CD4-positive, alpha-beta T cell treated with Interleukin-15 for 1 hour (primary cell): ENCODE measurements at places on chromosomes 12 and 14.

DNA sequence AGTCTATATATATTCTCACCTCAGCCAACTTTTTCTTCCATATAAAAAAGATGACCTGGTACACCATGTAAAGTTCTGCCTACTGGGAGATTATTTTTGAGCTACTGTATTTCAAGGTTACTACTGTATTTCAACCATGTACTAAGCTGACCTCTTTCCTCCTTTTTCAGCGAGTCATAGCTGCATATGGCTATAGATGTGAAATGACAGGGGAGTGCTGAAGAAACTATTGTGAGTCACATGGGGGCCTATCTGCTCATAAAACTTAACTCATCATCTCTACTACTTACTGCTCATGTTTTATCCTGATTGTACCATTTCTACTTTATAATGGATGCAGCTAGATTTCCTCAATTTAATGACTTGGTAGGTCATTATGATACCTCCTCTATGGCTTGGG is 571.4 kb upstream of the ATP2B1 start:
- no peak for DNase-seq

DNA sequence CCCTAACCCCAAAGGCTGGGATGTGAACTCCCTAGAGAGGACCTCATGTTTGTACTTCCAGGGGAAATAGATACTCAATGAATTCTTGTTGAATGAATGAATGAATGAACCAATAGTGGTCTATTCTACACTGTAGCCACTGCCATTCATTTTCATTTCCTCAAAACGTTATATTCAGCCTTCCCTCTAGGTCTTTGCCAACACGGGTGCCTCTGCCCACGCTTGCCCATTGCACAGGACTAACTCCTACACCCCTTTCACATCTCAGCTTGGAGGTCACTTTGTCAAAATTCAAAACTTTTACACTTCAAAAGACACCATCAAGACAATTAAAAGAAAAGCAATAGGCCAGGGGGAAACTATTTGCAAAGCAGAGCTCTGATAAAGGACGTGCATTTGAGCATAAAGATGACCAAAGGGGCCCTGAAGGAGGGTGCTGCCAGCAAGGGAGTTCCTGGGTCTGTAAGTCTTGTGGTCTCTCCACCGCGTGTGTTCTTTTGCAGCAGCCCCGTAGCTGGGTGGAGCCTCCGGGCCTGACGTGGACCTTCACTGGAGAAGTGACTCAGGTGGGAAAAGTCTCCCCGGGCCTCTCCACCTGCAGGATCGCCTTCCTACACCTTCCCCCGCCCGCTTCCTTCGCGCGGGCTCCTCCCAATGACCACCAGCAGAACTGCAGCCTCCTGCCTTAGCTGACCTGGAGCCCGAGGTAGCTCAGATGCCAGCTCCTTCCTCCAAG is 31.5 kb downstream of the TMEM63C start:
- DNase-seq = no peak

DNA sequence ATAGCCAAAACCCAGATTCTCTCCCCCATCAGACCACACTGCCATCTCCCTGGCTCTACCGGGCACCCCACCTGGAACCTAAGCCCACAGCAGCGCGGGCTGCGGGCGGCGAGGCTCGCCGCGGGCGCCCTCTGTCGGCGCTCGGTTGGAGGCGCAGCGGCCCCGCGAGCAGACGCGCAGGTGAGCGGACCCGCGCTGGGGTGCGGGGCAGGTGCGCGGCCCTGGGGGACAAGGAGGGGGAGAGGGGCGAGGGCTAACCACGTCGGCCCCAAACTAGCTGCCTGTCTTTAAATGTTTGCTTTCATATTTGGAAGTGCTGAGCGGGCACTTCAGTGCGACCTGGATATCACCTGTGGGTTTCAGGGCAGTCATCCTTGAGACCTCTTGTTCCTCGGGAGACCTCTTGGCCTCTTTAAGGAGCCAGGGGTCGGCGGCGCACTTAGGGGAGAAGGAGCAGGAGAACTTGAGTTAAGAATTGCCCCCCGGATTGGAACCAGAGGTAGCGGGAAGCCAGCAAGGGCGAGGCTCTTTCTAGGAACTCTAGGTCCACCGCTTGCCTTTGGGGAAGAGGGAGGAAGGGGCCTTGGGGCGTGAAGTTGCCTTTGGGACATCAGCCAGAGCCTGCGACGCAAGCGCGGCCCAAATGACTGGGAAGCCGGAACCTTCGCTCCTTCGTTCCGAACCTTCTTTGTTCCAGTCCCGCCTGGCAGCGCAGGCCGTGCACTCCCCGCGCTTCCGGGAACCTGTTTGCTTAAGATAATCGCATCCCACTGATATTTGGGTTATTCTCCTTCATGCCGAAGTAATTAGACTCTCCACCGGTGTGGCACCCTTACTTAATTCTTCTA is 78.7 kb downstream of the NEDD1 start:
- peak; percentile 18 for DNase-seq

DNA sequence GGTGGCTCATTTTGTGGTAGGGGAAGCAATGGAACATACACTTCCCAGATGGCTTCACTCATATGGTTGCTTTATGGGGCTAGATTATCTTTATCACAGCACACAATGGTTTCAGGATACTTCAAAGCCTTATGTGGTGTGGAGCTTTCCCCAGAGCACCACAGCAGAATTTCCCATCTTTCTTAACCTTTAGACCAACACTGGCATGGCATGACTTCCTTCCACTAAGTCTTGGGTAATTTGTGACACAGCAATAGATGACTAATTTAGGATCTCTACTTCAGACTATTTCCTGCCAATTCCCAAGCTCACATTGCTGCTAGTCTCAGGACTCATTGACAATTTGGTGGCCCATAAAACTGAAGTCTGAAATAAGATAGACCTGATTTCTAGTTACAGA is 36.9 kb upstream of the DCN start:
- no peak for DNase-seq

- no peak for DNase-seq
Observed at GRCh38 chr12:65926119-65926908, 102.0 kb downstream of the HMGA2 start.

DNA sequence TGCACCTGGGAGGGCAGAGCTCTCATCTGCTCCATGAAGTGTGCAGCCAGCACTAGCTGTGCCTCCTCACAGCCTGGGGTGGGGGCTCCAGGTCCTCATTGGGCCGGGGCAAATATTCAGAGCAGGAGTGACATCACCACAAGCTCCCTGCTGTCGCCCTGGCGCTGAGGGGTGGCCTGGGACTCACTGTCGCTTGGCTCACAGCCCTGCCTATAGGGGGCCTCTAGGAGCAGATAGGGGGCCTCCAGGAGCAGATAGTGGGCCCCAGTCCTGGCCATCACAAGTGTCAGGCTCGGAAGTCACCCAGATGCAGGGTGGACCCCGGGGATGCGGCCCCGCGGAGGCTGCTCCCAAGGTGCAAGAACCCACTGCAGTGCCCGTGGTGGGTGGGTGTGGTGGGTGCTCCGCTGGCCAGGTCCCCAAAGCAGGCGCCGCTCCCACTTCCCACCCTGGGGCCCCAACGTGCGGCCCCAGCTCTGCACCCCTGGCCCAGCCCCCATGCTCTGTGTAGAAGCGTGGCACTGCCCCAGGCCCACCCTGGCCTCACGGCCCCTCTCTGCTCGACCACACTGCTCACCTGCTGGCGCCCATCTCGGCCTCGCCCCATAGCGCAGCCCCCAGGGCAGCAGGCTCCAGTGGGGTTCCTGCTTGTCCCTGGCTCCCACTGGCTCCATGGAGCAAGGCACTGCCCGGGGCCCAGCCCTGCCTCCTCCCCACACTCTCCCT is 18.0 kb downstream of the SYNJ2BP start:
- DNase-seq = no peak

DNA sequence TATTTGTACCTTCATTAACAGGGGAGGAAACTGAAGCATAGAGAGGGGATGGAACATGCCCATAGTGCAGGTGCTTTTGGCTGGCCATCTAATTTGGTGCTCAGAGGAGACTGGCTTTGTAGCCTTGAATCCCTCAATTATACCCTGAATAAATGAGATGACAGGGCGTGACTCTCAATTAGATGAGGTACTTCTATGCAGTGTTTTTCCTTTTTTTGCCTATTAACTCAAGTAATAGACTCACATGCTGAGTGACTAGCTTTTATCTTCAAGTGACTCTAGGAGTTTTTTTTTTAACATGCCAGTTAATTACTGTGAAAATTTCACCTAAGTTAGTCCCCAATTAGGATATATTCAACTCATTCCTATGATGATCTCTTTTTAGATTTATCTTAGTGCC is 243.7 kb downstream of the DACT1 start:
- DNase-seq = no peak

- no peak for DNase-seq
Observed at GRCh38 chr12:15928346-15928745, 17.2 kb downstream of the DERA start.

GRCh38 chr14:74948228-74949175 is 6.9 kb downstream of the PGF start:
- DNase-seq = no peak

GRCh38 chr14:75723716-75724115 is 62.7 kb downstream of the TTLL5 start:
- no peak for DNase-seq

DNA sequence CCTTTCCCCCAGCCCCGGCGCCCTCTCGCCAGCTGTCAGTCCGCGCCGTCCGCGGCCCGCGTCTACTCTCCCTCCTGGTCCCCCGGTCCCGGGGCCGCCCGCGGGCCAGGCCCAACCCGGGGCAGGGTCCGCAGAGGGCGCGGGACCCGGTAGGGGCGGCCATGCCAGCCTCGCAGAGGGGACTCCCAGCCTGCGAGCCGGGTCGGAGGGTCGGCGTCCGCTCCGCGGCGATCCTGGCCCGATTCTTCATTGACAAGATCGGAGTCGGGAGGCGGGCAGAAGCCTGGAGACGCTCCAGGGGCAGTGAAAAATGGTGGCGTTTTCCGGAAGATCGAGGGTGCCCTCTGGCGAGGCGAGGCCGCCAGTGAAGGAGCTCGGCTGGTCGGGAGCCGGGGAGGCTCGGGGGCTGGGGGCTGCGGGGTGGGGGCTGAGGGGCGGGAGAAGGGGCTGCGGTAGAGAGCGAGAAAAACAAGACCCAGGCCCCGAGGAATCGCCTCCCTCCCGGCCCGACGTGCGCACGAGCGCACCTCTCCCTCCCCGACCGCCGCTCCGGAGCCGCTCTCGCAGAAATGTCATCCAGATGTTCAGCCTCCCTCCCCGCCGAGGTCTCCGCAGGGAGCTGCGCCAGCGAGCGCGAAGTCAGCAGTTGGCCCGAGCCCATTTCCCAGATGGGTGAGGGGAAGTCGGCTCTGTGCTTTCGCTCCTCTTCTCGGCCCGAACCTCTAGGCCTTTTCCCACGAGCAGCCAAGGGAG is 647 bp upstream of the TGFB3 start:
- DNase-seq = peak; percentile 75

GRCh38 chr12:121634836-121635235 is 8.5 kb downstream of the ORAI1 start:
- no peak for DNase-seq

GRCh38 chr12:103647267-103647666 is 60.2 kb downstream of the STAB2 start:
- no peak for DNase-seq

GRCh38 chr12:92560713-92561542 is 141.9 kb upstream of the PLEKHG7 start:
- DNase-seq = no peak

DNA sequence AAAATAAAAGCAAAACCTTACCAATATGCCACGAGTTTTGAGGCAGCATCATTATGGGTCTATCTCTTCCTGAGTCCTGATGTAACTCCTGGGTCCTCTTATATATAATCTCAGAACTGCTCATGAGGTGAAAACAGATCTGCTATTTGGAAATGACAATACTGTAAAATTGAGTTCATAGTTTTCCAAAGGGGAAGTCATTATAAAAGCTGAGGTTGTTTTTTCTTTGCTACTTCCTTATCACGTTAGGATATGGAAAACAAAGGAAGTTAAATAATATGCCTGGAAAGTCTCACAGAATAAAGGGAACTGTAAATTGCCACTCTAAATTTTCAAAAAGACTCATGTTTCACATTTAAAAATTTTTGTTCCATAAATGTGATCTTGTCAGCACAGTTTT is at the start of gene CD163L1:
TSS of gene CD163L1 (minus strand) at position 78 of the 400 bp plus-strand sequence. CDS start at position 52, 26 bp downstream.
- no peak for DNase-seq

GRCh38 chr14:33631441-33631840 is 319.4 kb downstream of the EGLN3 start:
- DNase-seq = no peak

DNA sequence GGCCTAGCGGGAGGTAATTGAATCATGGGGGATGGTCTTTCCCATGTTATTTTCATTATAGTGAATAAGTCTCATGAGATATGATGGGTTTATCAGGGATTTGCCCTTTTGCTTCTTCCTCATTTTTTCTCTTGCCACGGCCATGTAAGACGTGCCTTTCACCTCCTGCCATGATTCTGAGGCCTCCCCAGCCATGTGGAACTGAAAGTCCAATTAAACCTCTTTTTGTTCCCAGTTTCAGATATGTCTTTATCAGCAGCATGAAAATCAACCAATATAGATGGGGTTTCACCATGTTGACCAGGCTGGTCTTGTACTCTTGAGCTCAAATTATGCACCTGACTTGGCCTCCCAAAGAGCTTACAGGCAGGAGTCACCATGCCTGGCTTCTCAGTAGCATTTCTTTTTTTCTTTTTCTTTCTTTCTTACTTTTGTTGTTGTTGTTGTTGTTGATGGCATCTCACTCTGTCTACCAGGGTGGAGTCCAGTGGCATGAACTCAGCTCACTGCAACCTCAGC is 33.2 kb downstream of the TSPAN19 start:
- DNase-seq = no peak

- no peak for DNase-seq
Observed at GRCh38 chr12:31860401-31860800, 98.8 kb upstream of the RESF1 start.

- no peak for DNase-seq
Observed at GRCh38 chr14:69542311-69542710, 32.4 kb downstream of the CCDC177 start.

DNA sequence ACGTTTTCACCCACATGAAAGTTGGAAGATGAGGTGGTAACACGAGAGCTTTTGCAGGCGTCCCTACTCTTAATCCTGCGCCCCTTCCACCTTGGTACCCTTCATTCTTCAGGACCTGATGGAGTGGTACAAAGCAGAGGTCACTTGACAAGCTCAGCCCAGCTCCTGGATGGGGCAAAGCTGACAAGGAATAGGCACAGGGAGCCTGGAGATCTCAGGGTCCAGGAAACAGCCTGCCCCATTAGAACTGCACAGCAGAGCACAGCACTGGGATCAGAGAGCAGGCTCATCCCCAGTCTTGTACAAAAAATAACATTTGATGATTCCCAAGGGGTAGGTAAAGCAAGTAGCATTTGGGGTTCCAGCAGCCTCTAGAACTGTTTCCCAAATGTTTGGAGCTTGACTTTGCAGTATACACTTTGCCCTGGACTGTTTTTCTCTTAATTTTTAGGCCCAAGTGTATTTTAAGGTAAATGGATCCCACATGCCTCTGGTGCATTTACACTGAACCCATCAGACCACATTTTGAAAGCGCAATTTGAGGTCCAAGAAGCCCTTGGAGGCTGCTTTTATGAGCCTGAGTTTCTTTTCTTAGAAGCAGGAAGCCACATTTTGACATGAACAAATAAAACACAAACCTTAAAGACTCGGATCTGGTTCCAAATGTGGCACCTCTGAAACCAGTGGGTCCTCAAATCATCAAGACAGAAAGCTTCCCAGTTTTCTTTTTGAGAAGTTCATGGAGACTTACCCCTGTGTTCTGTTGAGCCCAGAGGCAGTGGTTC is 633 bp downstream of the TC2N start:
- DNase-seq = no peak

- DNase-seq = no peak
Observed at GRCh38 chr12:94553130-94553519, 93.5 kb upstream of the CEP83 start.

GRCh38 chr14:100239211-100239839 is 381 bp downstream of the YY1 start:
- DNase-seq = no peak
